Stimulated activated naive CD8-positive, alpha-beta T cell treated with anti-CD3 and anti-CD28 coated beads, Interleukin-15, amount 100 ng/mL, for 72 hours (primary cell): ENCODE measurements at places on chromosomes 12 and 14.

DNA sequence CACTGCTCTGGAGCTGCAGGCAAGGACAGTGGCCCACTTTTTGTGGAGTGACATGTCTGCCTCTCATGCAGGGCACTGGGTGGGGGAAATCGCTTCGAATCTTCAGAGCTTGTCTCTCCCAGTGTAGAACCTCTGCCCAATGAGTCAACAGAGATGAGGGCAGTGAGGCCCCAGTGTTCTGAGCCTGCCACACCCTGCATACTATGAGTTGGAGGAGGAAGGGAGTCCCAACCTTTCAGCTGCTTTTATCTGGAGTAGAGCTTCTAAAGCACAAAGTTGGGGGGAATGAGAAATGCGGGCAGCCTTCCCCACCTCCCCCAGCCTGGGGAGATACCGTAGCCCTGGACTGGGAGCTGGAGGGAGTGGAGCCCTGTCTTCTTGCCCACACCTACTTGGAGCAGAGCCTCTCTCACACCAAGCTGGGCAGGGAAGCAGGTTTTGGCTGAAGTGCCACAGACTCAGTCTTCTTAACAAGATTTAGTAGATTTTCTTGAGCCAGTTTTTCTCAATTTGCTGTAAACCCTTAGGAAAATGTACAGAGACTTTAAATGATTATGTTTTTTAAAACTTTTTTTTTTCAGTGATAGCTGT is 159.1 kb downstream of the ADGRD1 start:
- no peak for DNase-seq

DNA sequence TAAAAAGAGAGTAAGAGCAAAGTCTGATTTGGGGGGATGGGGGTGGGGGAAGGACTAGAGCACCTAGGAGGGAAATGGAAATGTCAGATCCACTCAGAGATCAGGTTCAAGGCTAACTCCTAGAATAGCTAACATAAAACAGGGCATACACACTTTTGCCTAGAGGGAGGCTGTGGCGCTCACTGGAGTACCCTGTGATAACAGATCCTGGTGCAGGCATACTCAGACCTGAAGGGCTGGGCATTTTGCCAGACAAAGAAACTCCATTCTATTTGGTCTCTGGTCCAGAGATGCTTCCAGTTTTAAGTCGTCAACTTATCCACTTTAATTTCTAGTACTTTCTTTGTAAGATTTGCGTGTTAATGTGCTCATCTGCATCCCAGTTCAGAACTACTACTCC is 5.8 kb downstream of the CTDSP2 start:
- no peak for DNase-seq

DNA sequence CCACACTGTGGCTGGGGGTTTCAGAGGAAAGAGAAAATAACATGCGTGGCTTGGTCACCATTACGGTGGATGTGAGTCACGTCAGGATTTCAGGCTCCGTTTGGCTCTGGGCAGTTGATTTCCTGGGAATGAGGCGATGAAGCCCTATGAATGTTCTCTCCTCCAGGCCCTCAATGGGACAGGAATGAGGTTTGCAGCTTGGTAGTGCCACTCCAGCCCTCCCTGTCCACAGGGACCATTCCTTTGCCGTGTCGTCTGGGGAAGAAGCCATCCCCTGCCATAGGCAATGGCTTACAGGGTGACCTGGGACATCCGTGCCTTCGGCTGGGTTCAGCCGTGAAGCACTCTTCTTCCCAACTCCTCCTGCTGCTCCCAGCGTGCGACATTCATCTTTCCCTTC is 95.0 kb downstream of the FBXL14 start:
- no peak for DNase-seq

DNA sequence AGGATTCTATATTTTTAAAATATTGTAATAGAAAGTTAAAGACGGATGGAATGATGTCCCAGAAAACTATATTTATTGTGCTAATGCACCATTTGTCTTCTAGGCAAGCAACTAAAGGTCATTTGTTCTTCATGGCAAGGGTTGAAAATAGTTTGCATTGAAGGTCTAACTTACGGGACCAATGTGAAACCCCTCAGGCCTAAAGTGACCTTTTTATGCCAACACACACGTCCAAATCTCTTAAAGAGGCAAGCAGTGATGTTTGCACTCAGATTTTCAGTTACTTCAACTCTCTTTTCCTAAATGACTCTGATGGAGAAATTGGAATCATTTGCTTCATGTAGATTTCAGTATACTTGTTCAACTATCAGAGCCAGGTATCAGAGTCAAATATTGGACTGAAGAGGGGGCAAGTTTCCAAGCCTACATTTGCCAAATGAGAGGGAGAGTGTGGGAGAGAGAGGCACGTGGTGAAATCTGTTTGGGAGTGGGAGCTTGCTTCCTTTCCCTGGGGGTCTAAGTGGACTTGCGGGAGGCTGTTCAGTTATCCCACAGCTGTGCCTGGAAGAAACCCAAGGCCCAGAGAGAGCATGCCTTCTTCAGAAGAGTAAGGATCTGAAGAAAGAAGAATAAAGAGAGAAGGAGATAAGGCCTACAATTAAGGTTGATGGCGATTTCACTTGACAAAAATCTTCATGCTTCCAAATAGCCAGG is 459.8 kb downstream of the BCAT1 start:
- DNase-seq = no peak

GRCh38 chr14:49919825-49920659 is 27.2 kb downstream of the ARF6 start:
- no peak for DNase-seq

DNA sequence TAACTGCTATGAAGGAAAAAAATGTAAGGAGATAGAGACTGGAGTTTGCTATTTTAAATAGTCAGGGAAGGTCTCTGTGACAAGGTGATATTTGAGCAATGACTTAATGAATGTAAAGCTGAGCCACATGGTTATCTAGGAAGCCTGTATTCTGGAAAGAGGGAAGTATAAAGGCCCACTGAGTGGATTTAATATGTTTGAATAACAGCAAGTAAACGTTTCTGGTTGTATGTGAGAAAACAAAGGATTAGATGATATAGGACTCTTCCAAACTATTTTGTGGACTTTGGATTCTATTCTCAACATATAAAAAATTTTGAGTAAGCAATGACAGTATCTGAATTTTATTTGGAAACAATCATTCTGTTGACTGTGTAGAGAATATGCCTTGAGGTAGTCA is 5.2 kb downstream of the LRRIQ1 start:
- DNase-seq = no peak

GRCh38 chr12:56753566-56753965 is 1.4 kb upstream of the PRIM1 start:
- no peak for DNase-seq

DNA sequence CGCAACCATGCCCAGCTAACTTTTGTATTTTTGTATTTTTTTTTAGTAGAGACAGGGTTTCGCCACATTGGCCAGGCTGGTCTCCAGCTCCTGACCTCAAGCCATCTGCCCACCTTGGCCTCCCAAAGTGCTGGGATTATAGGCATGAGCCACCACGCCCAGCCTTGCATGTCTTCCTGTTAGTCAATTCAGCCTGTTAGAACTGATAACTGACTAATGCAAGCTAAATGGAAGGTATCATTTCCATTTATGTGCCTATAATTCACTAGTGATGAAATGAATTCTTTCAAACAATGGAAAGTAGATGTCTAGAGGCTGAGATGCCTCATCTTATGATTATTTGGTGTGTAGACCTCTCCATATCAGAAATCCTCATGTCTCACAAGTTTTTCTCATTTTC is 37.3 kb upstream of the DIP2B start:
- DNase-seq = no peak

DNA sequence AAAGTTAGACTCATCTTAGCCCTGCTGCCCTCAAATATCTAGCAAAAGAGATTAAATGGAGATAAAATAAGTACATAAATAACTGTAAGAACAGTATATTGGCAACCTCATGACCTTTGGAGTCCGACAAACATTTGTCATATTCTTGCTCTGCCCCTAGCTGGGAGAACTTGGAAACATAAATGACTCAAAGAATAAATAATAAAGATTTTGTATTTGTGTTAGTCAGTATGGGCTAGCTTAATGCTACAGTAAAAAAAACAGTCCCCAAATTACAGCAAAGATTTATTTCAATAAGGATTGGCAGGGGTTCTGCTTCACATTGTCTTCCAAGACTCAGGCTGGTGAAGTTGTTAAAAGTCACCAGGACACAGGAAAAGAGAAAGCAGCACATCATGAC is 220.7 kb downstream of the EGLN3 start:
- no peak for DNase-seq

GRCh38 chr12:6215120-6215807 is 15.1 kb downstream of the CD9 start:
- DNase-seq = no peak
